Skeletal muscle cell (primary cell): ENCODE measurements at places on chromosomes 7 and 10.

GRCh38 chr7:1649751-1650326 lies 20.2 kb upstream of the ELFN1 start:
- no peak for DNase-seq

DNA sequence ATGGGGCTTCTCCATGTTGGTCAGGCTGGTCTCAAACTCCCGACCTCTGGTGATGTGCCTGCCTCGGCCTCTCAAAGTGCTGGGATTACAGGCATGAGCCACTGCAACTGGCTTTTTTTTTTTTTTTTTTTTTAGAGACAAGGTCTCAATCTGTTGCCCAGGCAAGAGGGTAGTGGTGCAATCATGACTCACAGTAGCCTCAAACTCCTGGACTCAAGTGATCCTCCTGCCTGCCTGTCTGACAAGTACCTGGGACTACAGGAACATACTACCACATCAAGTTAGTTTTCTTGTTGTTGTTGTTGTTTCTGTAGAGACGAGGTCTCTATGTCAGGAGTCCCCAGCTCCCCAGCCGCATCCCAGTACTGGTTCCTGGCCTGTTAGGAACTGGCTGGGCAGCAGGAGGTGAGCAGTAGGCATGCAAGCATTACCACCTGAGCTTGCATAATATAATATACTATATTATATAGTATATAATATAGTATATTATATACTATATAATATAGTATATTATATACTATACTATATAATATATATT lies 55.7 kb downstream of the TPK1 start:
- DNase-seq: peak; percentile 1

- DNase-seq: no peak
Measured at GRCh38 chr10:23193435-23194074, 1.4 kb downstream of the PTF1A start.

DNA sequence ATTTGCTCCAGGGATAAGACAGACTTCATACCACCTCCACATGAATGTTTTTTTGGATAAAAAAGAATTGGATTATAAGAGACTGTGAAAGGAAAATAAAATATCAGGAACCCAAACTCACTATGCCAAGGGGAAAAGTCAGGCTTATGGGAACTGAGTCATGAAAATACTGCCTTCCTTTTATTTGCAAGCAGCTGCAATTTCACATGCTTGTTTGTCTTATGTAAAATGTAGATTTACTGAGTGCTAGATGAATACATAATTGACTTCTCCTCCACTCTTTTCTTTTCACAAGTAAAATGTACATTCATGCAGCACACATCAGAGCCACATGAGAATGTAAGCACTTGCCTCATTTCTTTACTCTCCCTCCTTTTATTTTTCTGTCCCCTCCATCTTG lies 940.8 kb upstream of the MBL2 start:
- DNase-seq: no peak

- no peak for DNase-seq
Measured at GRCh38 chr10:29865700-29866355, 193.6 kb downstream of the JCAD start.

DNA sequence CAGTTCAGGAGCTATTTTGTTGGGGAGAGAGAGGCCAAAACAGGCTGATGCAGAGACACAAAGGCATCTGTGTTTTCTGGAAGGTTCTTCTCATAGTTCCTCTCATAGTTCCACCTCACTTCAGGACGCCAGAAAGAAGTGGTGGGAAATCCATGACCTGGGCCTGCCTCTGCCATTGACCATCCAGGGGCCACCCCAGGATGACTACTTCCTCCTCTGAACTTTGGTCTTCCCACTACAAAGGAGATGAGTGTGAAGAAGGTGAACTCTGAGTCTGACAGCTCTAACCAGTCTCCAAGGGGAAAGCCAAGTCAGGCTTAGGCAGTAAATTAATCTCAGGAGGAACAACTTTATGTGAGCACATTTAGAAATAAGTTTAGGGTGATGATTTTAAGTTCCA lies 175.8 kb upstream of the TCF7L2 start:
- DNase-seq: no peak

GRCh38 chr10:32253276-32253675 lies 93.7 kb downstream of the EPC1 start:
- no peak for DNase-seq

GRCh38 chr7:88789480-88790064 lies 6.0 kb downstream of the TEX47 start:
- no peak for DNase-seq

DNA sequence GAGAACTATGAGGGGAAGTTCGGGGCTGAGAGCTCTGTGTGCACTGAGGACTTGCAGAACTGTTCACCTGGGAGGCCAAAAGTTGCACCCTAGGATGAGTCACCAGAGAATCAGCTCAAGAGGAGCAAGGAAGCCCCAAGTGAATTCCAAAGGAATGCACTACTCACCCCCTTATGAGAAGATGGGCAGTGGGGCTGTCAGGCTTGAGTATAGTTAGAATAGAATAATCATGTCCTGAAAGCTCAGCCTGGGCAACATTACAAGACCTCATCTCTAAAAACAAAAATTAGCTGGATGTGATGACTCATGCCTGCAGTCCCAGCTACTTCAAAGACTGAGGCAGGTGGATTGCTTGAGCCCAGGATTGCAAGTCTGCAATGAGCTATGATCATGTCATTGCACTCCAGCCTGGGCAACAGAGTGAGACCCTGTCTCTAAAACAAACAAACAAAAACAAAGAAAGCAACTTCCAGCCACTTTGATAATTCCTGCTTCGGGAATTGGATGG lies 30.0 kb downstream of the MAP3K8 start:
- DNase-seq: no peak

DNA sequence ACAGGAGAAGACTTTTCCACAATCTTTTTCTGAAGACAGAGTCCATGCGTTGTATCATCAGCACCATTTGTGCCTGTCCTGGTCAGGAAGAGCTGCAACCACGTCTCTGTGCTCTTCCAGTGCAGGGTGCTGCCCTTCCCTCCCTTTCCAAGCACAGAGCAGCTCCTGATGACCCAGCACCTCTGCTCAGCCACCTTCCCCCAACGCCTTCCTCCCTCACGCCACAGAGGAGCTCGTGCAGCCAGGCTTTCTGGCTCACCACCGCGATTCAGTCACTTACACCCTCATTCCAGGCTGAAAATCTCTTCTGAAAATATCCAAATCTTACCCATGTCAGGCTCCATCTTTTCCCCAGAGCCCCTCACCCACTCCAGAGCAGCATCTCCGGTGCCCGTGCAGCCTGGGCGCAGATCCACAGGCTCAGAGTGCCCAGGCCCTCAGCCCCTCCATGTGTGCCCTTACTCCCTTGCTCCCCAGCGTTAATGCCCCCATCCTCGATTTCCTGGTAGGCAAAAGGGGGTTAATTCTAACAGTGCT lies 181.5 kb downstream of the DIP2C start:
- no peak for DNase-seq

- DNase-seq: no peak
Measured at GRCh38 chr10:48440771-48441170, 134.3 kb downstream of the MAPK8 start.

GRCh38 chr7:88346357-88346756 lies 39.7 kb upstream of the STEAP4 start:
- DNase-seq: no peak

DNA sequence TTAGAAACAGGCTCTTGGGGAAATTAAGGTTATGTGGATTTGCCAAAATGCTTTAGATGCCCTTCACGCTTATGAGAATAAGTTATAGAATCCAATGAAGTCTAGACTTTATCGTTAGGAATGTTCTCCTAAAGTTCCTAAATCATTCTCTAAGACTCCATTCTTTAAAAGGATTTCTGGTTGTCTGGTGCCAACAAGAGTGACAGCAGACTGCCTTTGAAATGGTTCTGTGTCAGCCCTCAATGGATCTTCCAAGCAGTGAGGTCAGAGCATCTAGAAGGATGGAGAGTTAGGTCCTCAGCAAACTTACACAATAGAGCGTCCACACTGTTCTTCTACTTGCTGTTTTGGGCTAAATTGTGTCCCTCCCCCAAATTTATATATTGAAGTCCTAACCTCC lies 473.3 kb downstream of the GATA3 start:
- DNase-seq: no peak

GRCh38 chr7:139595806-139596205 lies 72.3 kb downstream of the CLEC2L start:
- DNase-seq: no peak
